NCI-H1436 treated with DMSO at 0.1 percent for 48 hours (cell line): ENCODE measurements at places on chromosomes 12 and 14.

DNA sequence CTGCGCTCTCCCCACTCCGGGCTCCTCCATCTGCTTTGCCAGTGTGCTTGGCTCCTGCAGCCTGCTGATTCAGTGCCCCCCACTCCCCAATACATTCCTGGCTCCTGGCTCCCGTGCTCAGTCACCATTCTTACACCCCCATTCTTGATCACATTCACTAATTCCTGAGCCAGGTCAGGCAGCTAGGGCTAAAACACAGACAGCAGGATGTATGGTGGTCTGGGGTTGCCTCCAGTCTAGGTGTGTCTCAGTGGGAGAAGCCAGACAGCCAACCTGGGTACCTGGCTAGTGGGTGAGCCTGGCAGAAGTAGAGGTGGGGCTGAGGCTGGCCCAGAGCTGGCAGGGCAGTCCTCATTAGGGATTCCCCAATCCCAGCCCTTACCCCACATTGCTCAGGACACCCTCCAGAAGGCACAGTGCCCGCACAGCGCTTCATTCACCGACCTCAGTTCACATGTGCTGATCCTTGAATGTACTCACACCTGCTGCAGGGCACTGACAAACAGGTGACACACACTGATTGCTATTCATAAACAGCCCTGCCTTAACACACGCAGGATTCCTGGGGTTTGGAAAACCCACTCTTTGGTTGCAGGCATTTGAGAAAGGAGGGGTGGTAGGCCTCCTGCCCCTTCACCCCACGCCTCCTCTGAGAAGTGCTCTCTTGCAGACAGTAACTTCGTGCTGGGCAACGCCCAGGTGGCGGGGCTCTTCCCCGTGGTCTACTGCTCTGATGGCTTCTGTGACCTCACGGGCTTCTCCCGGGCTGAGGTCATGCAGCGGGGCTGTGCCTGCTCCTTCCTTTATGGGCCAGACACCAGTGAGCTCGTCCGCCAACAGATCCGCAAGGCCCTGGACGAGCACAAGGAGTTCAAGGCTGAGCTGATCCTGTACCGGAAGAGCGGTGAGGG is 1.7 kb downstream of the KCNH3 start:
- no peak for DNase-seq

- DNase-seq, result no peak
Observed at GRCh38 chr12:89323568-89324218, 28.6 kb downstream of the DUSP6 start.

DNA sequence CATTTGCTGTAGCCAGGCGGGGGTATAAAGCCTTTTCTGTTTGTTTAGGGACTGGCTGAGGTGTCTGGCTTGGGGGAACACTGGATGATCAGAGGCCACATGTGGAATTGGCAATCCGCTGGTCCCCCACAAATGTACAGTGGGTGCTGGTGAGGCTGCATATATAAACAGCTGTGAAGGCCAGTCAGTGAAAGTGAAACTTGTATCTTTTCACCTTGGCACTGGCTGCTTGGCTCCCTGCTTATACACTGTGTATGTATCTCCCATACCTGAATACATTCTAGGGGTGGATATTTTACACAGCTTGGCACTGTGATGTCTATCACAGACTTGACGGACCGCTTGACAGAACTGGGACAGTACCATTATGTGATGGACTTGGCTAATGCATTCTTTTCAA is 246.8 kb upstream of the AVPR1A start:
- DNase-seq, result no peak

DNA sequence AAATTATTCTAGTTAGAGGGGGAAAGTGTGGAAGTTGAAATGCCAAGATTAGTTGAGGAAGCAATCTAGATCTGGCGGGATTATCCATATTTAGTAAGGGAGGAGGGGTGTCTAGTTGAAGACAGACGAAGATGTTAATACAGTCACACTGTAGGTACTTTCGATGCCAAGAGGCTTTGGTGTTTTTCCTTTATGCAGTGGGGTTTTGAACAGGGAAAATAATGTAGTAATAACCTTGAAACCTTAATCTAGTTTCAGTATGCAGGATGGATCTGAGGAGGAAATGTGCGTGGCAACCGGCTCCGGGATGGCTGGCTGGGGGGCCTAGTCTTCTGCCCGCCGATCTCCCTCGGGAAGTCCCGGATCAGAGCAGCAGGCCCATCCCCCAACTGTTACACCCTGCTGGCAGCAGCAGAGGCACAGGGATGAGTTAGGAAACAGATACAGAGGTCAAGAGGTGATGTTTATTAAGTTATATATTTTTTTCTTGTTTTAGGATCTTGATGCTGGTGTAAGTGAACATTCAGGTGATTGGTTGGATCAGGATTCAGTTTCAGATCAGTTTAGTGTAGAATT is 27.4 kb downstream of the MDM2 start:
- DNase-seq, result no peak

DNA sequence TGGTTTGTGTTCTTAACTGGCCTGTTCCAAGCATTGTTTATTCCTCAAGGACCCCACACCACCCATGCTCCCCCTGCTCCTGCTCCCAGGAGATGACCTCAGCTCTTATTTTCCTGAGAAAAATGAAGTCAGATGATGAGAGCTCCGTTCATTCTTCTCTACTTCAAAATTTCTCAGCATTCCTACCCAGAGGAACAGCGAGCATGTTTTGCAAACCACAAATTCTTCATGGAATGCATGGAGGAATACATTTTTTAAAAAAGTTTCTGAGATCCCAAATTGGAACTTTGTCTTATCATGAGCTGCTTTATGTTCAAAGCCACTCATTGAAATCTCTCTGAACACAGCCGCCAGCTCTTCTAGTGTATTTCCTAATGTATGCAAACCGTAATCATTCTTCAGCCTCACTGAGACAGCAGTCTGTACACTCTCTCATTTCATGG is 44.9 kb downstream of the SYNE2 start:
- DNase-seq, result no peak

- no peak for DNase-seq
Observed at GRCh38 chr12:88781909-88782308, 201.6 kb upstream of the KITLG start.

DNA sequence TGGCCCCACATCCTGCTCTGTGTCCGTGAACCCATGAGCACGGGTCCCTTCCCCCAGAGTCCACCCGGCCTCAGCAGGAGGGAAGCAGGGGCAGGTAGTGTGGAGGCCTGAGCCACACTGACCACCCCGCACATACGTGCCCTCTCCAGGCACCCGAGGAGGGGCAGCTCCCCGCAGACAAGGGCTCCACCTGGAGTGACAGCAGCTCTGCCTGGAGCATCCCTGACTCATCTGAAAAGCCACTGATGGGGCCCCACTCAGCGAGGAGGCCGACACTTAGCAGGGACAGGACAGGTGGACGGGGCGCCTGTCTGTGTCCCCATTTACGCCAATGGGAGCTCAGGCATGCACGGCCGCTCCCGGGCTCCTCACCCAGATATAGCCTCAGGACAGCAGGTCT is 237.6 kb upstream of the SFSWAP start:
- no peak for DNase-seq

GRCh38 chr12:102390068-102390467 is 90.3 kb downstream of the IGF1 start:
- DNase-seq, result no peak

GRCh38 chr12:108638997-108639822 is 5.5 kb upstream of the SELPLG start:
- DNase-seq, result no peak

DNA sequence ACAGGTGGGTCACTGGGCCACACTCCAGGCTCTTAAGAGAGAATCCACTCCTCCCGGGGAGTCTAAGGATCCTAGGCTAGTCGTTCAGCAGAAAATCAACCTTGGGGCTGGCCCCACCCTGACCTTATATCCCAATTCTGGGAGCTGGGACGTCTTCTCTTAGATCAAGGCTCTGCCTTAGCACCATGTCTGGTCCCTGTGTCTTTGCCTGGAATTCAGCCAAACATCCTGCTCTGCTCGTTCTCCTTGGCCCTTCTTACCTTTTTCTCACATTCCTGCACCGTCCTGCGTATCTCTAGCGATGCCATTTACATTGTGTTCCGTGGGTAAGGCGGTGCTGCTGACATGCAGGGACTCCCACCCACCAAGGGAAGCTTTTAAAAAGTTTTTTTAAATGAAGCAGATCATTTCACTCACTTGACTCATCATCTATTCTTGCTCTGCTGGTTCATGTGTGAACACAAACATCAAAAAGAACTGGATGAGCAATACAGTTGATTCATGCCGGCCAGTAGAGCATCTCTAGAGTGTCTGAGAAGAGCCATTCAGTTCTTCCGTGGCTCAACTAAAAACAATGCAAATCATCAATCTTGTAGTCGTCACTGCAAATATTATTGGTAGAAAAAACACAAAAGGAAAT is 50.2 kb downstream of the KCNK13 start:
- no peak for DNase-seq

DNA sequence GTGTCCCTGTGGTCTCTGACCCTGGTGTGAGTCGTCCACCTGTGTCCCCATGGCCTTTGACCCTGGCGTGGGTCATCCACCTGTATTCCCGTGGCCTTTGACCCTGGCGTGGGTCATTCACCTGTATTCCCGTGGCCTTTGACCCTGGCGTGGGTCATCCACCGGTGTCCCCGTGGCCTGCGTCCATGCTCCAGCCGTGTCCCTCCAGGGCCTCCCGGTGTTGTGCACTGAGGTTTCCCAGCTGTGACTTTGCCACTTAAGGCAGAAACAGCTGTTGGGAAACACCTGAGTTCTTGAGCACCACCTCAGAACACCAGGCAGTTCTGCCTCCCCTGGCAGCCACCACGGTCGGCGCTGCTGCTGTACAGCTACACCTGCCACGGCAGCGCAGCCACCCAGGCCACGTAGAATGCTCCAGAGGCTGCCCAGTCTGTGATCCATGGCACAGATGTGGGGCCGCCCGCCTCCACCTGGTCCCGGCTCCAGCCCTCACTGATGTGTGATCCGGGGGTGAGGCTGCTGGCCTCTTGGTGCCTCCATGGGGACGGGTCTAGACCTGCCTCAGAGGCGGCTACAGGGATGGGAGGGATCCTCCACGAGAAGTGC is 69.1 kb upstream of the GALNT9 start:
- no peak for DNase-seq

DNA sequence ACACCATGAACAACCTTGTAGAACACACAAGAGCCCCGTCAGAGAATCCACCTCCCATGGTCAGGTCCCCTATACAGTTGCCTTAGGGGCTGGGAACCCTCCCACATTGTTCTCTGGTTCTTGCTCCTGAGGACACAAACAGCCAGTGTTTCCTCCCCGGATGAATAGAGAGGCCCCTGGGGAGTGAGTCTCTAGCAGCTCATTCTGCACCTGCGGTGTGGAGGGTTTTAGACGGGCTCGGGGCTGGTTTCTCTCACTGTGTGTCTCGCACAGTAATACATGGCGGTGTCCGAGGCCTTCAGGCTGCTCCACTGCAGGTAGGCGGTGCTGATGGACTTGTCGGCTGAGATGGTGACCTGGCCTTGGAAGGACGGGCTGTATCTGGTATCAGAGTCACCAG is 1052.1 kb downstream of the TMEM121 start:
- peak; percentile 67 for DNase-seq

DNA sequence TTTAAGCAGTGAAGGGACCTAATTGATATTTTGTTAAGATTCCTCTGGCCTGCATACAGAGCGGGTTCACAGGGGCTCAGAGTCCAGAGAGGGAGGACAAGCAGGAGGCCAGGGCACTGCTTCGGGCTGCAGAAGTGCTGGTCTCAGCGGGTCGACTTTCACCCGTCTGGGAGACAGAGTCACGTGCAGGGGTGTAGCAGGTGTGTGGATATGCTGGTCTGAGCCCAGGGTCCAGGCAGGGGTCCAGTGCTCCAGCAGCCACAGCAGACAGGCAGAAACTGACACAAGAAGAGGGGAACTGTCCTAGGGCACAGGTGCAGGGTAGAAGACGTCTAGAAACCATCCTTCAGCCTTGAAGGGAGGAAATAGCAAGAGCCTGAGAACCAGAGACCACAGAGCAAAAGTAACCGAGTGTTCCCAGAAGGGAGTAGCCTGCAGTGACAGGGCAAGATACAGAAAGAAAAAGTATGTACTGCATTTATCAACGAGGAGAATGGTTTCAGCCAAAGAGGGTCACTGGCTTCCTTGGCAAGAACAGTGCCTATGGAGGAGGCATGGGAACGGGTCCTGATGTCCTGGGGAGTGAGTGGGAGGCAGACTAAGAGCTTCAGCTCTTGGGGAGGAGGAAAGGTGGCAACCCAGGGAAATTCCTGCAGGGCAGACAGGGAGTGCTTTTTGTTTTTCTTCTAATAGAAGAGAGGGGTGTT is 28.7 kb downstream of the FBXO21 start:
- DNase-seq, result no peak

- no peak for DNase-seq
Observed at GRCh38 chr12:92124689-92125029, 21.0 kb downstream of the BTG1 start.

- DNase-seq, result no peak
Observed at GRCh38 chr12:105267711-105268110, 31.7 kb upstream of the APPL2 start.

GRCh38 chr14:39957290-39957689 is 525.1 kb upstream of the FBXO33 start:
- no peak for DNase-seq

DNA sequence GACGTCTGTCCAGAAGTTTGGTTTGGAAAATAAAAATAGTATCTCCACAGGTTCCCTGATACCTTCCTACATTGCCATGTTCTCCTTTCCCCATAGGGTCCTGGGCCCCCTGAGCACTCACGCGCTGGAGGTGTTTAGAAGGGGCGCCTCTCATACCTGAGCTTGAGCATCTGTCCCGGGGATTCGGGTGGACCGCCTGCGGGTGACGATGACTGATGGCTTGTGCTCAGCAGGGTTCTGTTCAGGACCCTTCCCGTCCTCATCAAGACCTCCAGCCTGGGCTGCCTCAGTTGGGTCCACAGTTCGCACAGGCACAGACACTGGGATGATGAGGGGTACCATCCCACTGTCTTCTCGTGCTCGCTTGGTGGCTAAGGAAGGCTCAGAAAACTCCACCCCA is 22.7 kb upstream of the PNMA1 start:
- DNase-seq, result no peak

DNA sequence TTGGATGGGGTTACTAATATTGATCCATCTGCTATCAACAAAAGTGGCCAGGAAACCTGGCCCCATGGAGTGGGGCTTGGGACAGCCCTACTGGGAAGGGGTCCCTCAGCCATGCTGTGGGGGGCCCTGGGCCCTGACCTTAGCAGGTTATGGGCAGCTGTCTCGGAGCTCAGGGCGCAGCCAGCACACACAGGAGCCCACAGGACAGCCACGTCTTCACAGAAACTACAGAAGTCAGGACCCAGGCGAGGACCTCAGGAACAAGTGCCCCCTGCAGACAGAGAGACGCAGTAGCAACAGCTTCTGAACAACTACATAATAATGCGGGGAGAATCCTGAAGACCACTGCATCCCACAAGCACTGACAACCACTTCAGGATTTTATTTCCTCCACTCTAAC is 11.9 kb upstream of the FKBP11 start:
- no peak for DNase-seq

DNA sequence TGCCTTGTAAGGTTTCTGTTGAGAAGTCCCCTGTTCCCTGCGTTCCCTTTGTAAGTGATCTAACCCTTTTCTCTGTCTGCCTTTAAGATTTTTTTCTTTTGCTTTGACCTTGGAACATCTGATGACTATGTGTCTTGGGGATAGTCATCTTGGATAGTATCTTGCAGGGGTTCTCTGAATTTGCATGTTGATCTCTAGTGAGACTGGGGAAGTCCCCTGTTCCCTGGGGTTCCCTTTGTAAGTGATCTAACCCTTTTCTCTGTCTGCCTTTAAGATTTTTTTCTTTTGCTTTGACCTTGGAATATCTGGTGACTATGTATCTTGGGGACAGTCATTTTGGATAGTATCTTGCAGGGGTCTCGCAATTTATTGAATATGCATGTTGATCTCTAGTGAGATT is 38.2 kb upstream of the TMX1 start:
- DNase-seq, result no peak
